Activated T-cell treated with anti-CD3 and anti-CD28 coated beads for 48 hours (primary cell): ENCODE measurements at places on chromosomes 2 and 18.

DNA sequence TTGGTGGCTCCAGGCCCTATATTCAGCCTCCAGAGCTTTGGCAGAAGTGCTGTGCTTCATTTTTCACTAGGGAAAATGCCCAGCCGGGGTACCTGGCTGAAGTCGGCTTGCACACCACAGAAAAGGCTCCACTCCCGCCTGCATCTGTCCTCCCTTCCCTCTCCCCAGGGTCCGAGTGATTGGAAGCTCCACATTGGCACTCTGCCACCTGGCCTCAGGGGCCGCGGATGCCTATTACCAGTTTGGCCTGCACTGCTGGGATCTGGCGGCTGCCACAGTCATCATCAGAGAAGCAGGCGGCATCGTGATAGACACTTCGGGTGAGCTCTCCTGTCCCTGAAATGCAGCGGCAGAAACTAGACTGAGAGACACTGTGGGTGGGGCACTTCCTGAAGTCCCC, 47.4 kb downstream of the IMPA2 start:
- no peak for DNase-seq

GRCh38 chr18:23943104-23943503, 71.5 kb upstream of the TTC39C start:
- peak; percentile 25 for DNase-seq

GRCh38 chr2:47964722-47965434, 58.6 kb upstream of the FBXO11 start:
- DNase-seq: no peak

GRCh38 chr2:240957656-240958365, 40.6 kb upstream of the SNED1 start:
- no peak for DNase-seq

DNA sequence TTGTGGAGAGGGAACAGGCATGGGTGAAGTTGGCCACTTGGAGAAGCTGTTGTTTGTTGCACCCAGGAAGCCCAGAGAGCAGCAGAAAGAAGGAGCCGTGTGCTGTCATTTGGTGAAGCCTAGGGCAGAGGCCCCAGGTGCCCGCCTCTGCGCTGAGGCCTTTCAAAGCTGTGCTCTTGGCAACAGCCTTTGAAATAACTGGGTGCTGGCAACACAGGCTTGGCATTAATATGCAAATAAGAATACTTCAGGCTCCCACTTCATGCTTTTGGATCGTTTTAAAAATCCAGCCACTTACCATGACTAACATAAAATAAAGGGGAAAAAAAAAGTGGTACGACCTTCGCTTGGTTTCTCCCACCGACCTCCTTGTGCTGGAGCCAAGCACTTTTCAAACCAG, 41.1 kb downstream of the DHRS9 start:
- no peak for DNase-seq

GRCh38 chr2:190794377-190794776, 86.2 kb upstream of the GLS start:
- DNase-seq: no peak

DNA sequence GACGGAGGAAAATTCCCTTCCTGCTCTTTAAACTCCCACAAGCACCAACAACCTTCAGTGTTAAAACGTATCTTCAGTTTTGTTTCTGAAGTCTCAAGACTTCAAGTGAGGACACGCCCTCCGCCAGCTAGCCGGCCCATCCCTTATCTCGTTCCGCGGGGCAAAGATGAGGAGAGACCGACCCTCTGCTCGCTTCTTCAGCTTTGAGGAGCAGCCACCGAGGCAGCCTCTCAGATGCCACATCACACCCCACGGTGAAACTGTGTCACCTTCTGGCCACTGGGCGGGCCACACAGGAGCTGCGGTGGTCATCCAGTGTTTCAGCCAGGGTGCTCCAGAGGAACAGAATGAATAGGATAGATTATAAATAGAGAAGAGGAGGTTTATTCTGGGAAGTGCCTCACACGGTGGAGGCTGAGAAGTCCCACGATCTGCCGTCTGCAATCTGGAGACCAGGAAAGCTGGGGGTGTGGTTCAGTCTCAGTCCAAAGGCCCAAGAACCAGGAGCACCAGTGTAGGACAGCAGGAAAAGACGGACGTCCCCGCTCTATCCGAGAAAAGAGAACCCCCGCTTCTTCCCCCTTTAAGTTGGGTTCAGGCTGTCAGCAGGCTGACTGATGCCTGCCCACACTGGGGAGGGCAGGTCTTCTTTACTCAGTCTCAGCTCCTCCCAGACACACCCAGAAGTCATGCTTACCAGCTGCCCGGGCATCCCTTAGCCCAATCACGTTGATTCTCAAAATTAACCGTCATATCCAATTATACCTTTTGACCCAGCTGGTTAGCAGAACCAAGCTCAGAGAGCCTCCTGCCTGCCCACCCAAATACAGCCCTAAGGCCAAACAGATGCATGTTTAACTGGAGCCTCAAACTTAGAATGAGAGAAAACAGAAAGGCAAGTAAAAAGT, 399.7 kb upstream of the ID2 start:
- no peak for DNase-seq

- DNase-seq: no peak
Observed at GRCh38 chr2:39202639-39203369, 41.0 kb downstream of the CDKL4 start.

- no peak for DNase-seq
Observed at GRCh38 chr2:225999692-226000091, 600.2 kb downstream of the NYAP2 start.

DNA sequence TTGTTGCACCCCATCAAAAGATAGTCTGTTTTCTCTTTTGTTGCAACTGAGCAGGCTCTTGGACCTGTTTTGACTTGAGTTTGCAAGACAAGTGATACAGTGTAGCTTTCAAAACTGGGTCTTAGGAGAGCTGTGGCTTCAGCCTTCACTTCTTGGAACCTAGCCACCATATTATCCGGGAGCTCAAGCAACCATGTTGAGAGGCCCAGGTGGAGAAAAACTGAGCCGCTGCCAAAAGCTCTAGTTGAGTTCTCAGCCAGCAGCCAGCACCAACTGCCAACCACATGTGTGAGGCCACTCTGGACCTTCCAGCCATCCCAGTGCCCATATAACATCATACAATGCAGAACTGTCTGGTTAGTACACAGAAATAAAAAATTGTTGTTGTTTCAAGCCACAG, 5.4 kb downstream of the CACNB4 start:
- DNase-seq: no peak

GRCh38 chr2:152890736-152891135, 172.3 kb downstream of the ARL6IP6 start:
- no peak for DNase-seq

DNA sequence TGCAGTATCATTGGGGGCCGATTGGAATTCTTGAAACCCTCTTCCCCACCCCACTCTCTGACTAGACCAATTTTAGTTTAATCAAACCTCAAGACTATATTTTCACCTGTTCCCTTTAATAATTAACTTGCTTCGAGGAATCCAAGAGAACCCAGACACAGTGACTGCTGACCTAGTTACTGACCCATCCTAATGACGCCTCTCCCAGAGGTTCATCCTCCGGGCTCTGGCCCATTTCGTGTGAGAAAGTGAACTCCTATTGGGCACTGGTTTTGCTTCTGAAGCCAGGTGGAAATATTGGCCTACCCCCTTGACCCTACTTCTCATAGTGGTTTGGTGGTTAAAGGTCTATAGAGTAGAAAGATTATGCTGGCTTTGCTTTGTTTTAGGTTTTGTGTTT, 39.9 kb downstream of the RPL37A start:
- no peak for DNase-seq

DNA sequence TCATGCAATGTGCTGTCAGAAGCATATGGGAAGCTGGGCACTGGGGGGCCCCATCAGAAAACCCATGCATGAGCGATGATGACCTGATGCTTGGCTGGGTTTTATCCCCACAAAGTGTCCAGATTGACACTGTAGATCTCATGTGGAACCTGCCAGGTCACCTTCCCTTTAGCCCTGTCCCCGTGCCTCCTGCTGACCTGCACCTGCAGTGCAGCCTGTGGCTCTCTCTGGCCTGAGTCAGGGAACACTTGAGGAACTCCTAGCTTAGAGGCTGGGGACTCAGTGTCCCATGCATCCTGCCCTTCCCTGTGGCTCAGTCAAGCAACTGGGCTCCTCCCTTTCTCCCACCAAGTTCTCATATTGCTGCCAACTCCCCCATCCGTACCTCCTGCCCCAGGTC, 57.7 kb downstream of the PDCL3 start:
- DNase-seq: no peak

GRCh38 chr2:168534926-168535325, 78.9 kb downstream of the CERS6 start:
- DNase-seq: no peak

GRCh38 chr2:225531559-225531958, 132.0 kb downstream of the NYAP2 start:
- DNase-seq: no peak

GRCh38 chr2:237253046-237253702, 160.8 kb downstream of the COL6A3 start:
- no peak for DNase-seq

GRCh38 chr2:14306268-14306861, 326.2 kb upstream of the LRATD1 start:
- no peak for DNase-seq

DNA sequence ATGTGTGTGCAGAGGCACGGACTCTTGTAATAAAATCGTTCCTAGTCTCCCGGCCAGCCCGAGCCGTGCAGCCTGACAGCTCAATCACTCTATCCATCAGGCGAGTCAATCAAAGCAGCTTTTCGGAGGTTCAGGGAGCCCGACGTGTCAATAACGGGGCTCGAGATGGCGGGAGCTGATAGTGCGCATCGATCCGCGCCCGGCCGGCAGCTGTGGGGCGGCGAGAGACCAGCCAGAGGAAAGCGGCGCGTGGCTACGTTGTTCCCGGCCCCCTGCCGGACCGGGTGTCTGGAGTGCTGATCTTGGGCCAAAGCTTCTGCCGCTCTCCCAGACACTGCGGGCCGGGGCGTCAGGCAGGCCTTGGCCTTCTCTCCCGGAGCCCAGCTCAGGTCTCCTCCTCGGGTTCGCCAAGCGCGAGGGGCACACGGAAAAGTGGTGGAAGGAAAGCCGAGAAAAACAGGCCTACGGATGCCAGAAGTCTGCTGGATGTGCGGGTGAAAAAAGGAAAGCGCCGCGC, 2.4 kb downstream of the EN1 start:
- no peak for DNase-seq

DNA sequence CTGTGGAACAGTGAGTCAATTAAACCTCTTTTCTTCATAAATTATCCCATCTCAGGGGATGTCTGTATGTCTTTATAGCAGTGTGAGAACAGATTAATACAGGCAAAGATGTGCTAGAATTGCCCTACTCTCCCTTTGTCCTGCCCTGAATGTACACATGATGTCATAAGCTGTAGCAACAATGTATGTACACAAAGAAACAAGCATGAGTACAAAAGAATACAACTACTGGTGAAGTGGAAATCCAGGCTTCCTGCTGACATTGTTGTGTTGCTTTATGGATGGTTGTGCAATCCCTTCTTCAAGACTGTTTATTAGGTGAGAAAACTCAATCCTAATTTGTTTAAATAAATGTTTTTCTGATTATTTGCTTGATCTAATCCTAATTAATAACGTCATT, 446.6 kb downstream of the DSC3 start:
- no peak for DNase-seq

DNA sequence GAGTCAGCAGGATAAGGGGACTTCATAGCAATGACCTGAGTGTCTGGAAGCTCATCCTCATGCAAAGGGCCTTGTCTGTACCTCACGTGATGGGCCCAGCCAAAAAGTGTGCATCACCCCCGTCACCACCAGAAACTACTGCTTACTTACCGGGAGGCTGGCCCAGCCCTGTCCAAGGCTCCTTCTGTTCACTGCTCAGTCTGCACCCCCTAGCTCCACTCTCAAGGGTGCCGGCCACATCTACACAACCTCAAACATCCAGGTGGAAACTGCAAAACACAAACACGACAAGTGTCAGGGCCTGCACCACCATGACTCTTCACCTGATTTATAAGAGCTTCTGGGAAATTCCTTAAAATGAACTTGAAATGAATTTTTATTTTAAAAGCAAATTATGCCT, 55.1 kb downstream of the ADD2 start:
- DNase-seq: no peak

- no peak for DNase-seq
Observed at GRCh38 chr2:198325359-198325758, 521.0 kb downstream of the PLCL1 start.

- DNase-seq: no peak
Observed at GRCh38 chr2:227780981-227781615, 32.5 kb upstream of the CCL20 start.

DNA sequence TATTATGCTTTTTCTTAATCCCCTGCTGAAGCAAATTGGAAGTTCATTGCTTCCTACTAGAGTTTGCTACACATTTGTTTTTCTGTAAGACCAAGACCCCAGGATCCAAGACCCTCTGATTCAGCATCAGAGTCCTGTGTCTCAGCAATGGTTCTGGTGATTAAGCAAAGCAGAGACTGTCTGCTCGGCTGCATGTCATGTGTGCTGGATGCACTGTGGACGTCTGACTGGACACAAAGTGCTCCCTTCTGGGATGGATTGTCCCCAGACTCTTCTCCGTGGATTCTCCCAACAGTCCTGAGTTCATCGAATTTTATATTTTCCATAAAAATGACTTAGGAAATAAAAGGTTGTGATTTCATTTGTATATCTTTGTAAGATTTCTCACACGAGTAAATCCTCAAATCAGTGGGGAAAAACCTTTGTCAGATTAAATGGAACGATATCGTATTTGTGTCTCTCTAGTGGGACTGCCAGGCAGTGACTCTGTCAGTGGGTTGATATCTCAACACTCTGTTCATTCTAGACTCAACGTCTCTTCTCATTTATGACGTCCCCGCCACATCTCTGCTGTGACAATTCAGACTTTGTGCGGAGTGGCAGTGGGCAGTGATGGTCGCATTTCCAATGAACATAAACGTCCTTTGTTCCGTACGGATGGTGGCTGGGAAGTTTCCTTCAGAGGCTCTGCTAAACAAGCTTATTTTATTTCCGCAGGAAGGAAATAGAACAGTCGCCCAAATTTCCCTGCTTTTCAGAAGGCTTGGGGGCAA, 58.6 kb downstream of the NCAPH start:
- DNase-seq: no peak

DNA sequence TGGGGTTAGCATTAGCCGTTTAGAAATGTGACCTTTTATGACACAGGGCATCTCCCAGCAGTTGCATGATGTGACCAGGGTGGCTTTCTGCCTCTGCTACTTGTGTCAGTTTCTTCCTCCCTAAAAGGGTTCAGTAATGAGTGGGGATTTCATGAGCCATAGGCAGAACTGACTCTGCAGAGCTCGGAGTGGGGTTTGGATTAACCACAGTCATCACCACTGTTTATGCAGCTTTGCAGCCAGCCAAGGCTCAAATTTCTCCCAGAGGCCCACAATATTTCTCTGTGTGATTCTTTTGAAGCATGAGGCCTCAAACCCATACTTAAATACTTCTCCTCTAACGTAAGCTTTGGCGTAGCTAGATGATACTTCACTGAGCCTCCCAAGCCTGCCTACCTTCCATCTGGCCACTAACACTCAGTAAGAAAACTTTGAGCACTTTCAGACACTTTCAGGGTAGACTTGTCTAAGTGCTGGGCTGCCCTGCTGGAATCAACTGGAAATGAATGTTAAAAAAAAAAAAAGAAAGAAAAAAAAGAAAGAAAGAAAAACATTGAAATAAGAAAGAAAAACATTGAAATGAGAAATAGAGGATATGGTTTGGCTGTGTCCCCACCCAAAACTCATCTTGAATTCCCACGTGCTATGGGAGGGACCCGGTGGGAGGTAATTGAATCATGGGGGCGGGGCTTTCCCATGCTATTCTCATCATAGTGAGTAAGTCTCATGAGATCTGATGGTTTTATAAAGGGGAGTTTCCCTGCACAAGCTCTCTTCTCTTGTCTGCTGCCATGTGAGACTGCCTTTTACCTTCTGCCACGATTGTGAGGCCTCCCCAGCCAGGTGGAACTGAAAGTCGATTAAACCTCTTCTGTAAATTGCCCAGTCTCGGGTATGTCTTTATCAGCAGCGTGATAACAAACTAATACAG, 11.5 kb upstream of the LAPTM4A start:
- no peak for DNase-seq
